ENCODE measurements at places on chromosomes 4 and X.

DNA sequence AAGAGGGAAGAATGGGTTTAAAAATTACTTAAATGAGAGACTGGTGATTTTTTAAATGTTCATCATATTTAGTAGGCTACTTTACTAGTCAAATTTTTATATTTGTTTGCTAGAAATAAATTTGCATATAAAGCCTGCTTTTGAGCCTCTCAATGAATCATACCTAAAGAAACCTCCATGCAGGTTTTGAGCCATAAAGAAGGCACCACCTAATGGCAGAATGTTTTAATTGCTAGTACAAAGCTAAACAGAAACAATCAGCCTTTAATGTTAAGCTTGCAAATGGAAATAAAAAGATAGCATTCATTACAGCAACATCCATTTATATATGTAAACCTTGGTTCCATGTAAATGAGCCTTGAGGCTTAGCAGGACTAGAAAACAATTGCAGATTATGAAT lies 989.7 kb downstream of the CCSER1 start:
- no peak for DNase-seq

- no peak for DNase-seq
These were observed 24.2 kb upstream of the DCAF8L2 start for GRCh38 chrX:27565992-27566391.

- no peak for DNase-seq
These were observed 32.1 kb downstream of the CCKAR start for GRCh38 chr4:26458157-26458561.

DNA sequence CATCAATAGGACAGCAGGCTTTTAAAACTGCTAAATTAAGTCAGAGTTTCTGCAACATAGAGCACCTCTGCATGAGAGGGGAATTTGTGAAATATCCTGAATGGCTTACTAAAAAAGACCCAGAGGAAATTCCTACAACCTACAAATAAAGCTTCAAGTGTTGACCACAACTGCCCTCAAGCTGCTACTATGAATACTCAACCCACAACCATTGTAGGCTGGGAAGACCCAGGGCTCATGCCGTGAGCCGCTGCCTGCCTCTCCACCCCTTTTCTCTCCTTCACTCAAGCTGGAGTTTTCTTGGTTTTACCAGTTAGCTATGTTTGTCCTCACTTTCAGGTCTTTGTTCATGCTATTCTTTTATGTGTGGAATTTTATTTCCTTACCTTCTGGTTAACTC lies 151.6 kb downstream of the EMCN start:
- no peak for DNase-seq

- DNase-seq: no peak
These were observed 85.4 kb downstream of the MAGEC1 start for GRCh38 chrX:141989134-141989533.

DNA sequence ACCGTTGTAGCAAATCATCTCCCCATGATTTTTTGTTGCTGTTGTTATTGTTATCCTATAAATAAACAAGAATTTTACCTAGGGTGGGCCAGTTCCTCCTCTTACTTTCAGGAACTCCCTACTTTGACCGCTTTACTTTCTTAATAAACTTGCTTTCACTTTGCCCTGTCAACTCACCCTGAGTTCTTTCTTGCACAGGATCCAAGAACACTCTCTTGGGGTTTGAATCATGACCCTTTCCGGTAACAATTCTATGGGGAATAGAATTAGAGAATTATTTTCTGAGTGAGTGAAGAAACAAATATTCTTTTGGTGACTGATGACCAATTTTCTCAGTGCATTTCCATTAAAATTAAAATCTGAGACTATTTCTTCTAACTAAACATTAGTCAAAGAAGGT lies 584.0 kb upstream of the TENM3 start:
- no peak for DNase-seq

DNA sequence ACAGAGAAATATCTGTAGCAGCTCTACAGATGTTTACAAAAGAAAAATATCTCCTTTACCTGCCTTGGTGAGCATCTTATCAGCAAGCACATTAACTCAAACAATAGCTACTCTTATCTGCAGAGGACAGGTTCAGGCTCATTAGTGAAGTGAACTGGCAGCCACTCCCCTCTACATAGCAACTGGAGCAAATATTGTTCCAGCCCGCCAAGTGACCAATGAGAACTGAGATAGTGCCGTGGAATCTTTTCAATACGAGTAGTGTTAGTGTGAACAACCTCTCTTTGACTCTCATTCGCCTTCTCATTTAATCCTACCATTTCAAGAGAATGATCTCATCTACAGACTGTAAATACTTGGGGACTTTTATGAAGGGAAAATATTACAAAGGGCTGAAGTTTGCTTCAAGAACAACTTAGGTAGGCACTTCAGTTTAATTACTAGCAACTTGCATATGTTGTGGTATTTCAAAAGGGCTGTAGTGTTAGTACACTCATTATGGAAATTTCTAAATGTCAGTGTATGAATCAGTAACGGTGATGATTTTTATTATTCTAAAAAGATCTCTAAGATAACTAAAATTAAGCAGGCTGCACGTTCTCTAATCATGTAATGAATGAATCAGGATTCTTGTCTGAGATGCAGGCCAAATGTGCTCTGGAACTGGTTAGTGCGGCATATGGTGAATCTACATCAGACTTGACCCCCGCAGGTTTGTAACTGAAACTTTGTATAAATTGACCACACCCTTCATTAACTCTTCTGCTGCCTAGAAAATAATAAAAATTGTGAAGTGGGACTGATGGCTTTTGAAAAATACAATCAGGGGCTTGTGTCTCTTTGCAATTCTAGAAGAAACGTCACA lies 72.4 kb downstream of the PALLD start:
- DNase-seq: no peak

DNA sequence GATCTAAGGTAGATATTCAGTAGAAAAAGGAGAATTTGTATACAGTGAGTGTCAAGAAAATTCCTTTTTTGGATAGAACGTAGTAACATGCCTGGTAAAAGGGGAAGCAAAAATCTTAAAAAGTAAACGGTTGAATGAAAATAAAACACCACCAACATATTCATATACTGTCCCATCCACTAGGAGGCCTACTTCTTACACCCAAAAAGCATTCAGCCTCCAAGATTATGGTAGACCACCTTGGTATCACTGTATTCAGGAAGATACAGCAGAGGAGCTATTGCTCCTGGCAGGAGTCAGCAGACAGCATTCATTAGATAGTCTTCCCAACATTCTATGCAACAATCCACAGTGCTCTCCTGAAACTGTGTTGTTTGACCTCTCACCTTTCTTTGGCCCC lies 274.6 kb upstream of the MAGEB2 start:
- DNase-seq: no peak

DNA sequence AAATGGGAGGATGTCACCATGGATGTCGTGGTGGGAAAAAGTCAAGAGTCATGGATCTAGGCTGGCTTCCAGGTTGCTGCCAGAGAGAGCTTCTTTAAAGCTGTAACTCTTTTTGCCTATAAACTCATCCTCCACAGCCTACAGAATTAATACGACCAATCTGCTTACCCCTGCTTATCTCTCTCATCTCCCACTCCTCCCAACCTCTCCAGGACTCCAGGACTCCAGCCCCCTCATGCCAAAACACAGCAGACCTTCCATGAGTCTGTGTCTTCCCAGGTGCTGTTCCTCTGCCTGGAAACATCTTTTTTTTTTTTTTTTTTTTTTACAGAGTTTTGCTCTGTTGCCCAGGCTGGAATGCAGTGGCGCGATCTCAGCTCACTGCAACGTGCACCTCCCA lies 15.3 kb upstream of the SLC10A4 start:
- no peak for DNase-seq

DNA sequence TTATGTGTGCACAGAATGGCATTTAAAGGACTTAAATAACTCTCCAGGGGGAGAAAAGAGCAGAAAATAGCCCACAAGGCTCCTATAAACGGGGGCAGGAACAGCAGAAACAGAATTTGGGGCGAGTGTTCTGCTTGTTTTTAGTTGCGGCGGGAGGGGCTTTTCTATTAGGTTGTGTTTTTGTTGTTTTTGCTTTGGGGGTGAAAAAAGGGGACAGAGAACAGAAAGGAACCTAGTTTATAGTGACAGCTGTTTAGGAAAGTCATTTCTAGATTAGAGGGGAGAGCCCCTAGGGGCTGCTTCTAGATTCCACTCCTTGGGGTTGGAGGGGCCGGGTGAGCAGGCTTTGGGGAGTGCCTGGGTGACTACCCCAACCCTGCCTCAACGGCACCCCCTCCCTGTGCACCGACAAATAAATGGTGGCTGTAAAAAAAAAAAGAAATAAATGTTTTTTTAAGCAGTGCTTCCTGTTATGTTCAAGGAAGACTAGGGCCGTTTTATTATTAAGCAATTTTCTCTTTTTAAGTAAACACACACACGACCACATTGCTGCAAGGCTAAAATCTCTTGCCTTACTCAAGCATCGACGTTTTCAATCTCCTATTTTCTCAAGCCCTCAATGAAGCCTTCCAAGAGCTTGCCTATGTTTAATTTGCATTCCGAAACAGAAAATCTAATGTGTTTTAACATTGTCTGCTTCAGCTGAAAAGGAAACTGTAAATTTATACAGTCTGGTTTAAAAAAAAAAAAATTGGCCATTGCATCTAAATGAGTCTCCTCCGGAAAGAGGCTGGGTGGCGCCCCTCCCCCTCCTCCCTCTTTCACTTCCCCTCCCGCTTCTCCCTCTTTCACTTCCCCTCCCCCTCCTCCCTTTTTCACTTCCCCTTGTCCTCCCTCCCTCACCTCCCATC lies 123.3 kb upstream of the TBL1X start:
- DNase-seq: peak; percentile 11

Data from activated CD4-positive, alpha-beta T cell treated with anti-CD3 and anti-CD28 coated beads, Interleukin-2, amount 50 U/mL, for 4 hours (primary cell).